ENCODE measurements at places on chromosomes 1 and 21. TPM values are rescaled to one million over a fixed set of nuclear protein-coding genes. Genes with fewer than 3 reads are reported as not detected.

DNA sequence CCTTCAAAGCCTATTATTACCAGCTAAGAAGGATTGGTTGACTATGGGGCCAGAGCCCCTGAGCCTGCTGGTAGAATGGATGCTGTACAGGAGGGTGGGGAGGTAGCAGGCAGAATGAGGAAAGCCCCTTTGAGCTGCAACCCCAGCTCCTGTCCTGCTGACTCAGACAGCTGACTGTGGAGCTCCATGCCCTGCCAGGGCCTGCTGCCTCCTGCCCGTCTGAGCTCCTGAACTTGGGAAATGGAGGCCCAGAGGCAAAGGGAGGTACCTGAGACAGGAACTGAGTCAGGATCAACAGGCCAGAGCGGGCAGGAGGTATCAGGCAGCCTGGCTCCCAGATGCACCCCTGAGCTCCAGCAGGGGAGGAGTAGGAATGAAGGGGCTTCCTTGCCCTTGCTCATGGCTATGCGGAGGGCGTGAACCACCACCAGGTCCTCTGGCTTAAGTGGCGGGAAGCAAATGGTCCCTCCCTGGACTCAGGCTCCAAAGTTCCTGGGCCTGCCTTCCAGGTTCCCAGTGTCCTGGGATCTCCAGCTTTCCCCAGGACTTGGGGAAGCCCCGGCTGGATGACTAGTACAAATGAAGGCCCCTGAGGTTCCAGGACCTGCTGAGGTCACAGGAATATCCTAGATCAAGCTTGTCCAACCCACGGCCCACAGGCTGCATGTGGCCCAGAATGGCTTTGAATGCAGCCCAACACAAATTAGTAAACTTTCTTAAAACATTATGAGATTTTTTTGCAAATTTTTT lies 3.9 kb upstream of the SFN start:
- DNase-seq: no peak

GRCh38 chr1:28950449-28950848 lies 36.1 kb downstream of the EPB41 start:
- no peak for DNase-seq

Gene IVL
- not detected for total RNA-seq

GRCh38 chr1:40648928-40649591 lies 16.4 kb downstream of the RIMS3 start:
- DNase-seq: no peak

Gene RGS18
- total RNA-seq: 0.18 TPM

DNA sequence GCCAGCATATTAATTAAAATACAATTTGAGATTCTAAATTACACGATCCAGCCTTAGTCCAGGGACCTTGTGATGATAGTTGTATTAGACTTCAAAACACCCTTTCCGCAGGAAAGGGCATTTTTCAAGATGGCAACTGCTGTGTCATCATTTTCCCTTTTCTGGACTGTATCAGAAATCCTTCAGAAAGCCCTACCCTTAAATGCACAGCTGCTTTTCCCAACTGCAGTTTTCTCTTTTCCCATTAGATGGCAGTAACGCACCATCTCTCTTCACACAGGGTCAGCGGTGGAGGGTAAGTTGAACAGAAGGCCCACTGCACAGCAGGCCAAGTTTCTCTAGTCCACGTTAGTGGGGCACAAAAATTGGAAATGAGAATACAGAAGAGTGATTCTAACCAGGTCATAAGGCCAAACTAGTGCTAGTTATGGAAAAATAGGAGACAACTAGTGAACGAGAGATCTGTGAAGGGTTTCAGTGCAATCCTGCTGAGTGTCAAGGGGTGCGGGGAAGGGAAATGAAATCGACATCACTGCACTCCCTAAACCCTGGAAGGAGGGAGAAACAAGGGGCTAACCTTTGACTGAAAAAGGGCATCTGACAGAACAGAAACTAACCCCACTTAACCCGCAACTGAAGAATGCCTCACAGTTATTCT lies 22.1 kb upstream of the TDRD10 start:
- peak; percentile 85 for DNase-seq

- DNase-seq: no peak
Measured at GRCh38 chr1:35764283-35764682, 5.5 kb downstream of the CLSPN start.

Gene RPE65
- total RNA-seq: under 0.01 TPM

- DNase-seq: no peak
Measured at GRCh38 chr1:116814926-116815723, 60.9 kb downstream of the CD2 start.

DNA sequence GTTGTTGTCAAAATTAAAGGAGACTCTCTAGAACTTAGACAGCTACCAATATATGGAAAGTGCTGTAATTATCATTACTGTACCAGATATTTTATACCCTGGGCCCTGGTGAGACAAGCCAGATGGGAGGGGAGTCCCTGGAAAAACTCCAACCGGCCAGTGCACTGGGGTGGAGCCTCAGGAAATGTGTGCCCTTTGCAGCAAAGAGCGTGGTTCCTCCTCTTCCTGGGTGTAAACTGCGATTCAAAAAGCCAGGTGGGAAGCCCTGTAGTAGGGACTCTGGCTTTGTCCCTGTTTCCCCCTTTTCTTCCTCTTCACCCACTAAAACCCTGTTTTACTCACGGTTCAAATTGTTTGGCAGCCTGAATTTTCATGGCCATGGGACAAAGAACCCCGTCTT lies 812.3 kb downstream of the PLA2G4A start:
- no peak for DNase-seq
